Heart left ventricle (tissue), 16 donors: ENCODE measurements at places on chromosomes 3 and 15. TPM values are rescaled to one million over a fixed set of nuclear protein-coding genes. Genes with fewer than 3 reads are reported as not detected.

DNA sequence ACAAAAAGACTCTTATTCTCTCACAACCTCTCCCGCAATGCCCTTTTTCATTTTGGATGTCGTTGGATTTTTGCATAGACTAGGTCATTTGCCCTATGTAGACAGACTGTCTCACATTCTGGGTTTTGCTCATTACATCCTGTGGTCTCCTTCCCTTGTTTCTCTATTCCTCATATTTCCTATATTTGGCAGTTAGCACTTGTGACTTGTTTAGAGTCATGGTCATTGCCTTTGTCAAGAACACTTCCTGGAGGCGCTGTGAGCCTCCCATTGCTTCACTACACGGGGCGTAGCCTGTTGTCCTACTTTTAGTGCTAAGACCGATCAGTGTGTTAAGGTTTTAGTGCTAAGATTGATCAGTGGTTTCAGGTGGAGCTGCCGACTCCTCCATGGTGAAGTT lies 16.1 kb upstream of the TATDN2 start:
- no peak overlapping the region for H3K4me3 ChIP-seq
- no peak overlapping the region for H3K27ac ChIP-seq
- no peaks in the 10 kb centered on the region for H3K4me1 ChIP-seq
- peaks cover 17% of the 10 kb centered on the region for H3K36me3 ChIP-seq

- no peaks in the 10 kb centered on the region for H3K36me3 ChIP-seq
- no peak for DNase-seq
- no peak overlapping the region for H3K4me3 ChIP-seq
- H3K27me3 ChIP-seq = no peaks in the 10 kb centered on the region
- no peak overlapping the region for H3K27ac ChIP-seq
These were observed 156.1 kb upstream of the PRICKLE2 start for GRCh38 chr3:64381367-64381766.

The DLEC1 gene
- total RNA-seq = 1.3 TPM

GRCh38 chr3:81723732-81724313 lies 37.6 kb downstream of the GBE1 start:
- no peak overlapping the region for H3K4me3 ChIP-seq
- peak overlapping the region; percentile 65 for H3K27ac ChIP-seq
- H3K36me3 ChIP-seq = no peaks in the 10 kb centered on the region
- peaks cover 57% of the 10 kb centered on the region for H3K4me1 ChIP-seq

The RAB6B gene
- 57.2 TPM for total RNA-seq

The RTP1 gene
- not detected for total RNA-seq

- H3K36me3 ChIP-seq = no peaks in the 10 kb centered on the region
These were observed 123.5 kb downstream of the UNC13C start for GRCh38 chr15:54101664-54102270.

- no peaks in the 10 kb centered on the region for H3K36me3 ChIP-seq
- H3K4me3 ChIP-seq = no peak overlapping the region
- H3K4me1 ChIP-seq = no peaks in the 10 kb centered on the region
- H3K27ac ChIP-seq = no peak overlapping the region
- H3K27me3 ChIP-seq = peaks cover 60% of the 10 kb centered on the region
- DNase-seq = no peak
These were observed 73.4 kb upstream of the ANKRD34C start for GRCh38 chr15:79209116-79209515.

DNA sequence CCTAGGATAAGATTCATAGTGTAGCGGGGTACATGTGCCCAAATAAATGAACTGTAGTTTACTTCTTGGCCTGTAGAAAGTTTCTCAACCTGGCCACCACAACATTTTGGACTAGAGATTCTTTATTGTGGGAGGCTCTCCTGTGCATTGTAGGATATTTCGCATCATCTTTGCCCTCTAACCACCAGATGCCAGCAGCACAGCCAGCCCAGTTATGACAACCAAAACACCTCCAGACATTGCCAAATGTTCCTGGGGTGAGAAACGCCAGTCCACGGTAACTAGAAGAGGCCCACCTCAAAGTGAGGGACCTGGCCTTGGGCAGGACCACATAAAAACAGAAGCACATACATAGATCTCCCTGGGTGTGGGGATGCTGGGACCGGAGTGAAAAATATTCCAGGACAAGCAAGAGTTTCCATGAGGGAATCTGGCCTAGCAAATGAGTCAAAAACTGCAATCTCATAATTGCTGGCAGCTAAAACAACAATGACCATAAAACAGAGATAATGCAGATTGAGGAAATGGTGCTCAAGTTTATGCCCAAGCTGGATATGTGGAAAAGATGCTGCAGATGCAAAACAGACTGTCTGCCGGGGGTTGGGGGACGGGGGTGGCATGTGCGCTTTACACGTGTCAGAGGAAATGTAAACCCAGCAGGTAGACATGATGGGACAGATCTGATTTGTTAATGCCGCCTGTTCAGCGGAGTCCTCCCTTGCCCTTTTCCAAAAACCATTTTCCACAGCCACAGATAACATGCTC lies 39.7 kb downstream of the ARHGEF3 start:
- H3K27me3 ChIP-seq = no peaks in the 10 kb centered on the region
- H3K27ac ChIP-seq = peak overlapping the region; percentile 37
- H3K4me1 ChIP-seq = peaks cover 24% of the 10 kb centered on the region
- H3K4me3 ChIP-seq = no peak overlapping the region

DNA sequence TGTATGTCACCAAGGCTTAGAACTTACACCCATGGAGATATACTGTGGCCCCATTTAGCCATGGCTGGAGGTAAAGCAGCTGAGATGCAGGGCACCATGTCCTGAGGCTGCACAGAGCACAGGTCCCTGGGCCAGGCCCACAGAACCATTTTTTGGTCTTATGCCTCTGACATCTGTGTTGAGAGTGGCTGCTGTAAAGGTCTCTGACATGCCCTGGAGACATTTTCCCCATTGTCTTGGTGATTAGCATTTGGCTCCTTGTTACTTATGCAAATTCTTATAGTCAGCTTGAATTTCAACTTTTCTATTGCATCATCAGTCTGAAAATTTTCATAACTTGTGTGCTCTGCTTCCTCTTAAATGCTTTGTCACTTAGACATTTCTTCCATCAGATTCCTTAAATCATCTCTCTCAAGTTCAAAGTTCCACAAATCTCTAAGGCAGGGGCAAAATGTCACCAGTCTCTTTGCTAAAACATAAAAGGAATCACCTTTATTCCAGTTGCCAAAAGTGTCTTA lies 701.3 kb downstream of the EPHA3 start:
- H3K4me3 ChIP-seq = no peak overlapping the region
- DNase-seq = no peak
- no peaks in the 10 kb centered on the region for H3K36me3 ChIP-seq
- H3K27me3 ChIP-seq = no peaks in the 10 kb centered on the region
- H3K4me1 ChIP-seq = no peaks in the 10 kb centered on the region

DNA sequence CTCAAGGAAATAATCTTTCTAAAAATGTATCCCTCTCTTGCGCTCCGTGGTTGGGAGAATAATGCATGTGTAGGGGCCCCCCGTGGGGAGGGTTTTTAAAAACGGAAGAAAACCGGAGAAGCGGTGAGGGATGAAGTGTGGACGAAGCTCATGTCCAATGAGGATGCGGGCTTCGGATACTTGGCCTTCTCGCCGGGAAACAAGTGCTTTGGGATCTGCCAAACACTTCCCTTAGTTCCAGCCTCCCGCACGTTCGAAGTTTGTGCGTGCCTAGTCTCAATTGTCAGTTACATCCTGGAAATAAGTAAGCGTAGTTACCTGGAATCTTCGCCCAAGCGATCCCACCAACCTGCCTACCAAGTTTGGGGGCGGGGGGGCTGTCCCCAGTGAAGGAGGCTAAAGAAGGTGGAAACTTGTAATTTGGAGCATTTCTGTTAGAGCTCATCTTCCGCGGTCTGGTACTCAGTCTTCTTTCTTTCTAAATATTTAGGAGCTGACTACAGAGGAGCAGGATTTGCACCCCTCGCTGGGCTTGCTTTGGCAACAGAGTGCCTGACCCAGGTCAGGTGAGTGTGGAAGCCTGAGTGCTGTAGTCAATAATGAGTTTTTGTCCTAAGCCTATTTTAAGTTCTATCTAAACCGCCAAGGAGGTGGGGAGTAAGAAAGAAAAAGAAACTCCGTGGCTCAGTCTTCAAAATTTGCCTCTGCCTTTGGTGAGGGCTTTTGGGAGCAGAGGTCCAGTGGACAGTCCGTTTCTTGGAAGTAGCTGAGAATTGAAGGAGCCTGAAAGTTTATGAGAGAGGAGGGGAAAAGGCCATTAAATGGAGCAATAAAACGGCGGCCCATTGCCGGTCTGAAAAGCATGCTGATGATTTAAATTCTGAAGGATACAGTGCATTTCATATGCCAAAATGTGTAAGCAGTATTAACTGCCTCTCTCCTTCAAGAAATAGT lies 1.1 kb downstream of the ITPR1 start:
- no peaks in the 10 kb centered on the region for H3K27me3 ChIP-seq
- peaks cover 8% of the 10 kb centered on the region for H3K36me3 ChIP-seq
- peaks cover 10% of the 10 kb centered on the region for H3K4me1 ChIP-seq
- peak overlapping the region; percentile 82 for H3K4me3 ChIP-seq

DNA sequence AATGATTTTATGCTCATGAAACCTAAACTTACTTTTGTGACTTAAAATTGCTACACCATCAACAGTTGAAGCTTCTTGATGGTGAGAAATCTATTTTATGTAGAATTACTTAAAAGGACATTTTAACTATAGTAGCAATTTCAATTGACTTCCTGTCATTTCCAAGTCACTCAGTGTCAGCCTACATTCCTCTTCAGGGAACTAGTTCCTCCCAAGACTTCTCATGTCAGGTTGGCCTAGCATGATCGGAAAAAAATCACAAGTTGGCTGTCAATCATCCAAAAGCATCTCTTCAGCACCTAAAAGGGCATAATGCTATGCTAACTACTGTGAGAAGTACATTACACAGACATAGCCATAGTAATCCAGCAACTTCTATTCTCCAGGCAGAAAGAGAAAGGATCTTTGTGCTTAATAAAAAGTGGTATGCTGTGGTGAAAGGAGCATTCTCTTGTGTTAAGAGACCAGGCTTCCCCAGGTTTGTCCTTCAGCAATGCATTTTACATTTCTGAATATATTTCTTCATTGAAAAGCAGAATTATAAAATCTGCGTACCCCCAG lies 893.7 kb downstream of the AGBL1 start:
- DNase-seq = no peak
- H3K27ac ChIP-seq = no peak overlapping the region
- no peak overlapping the region for H3K4me3 ChIP-seq

- DNase-seq = no peak
- peaks cover 3% of the 10 kb centered on the region for H3K4me1 ChIP-seq
- H3K27ac ChIP-seq = no peak overlapping the region
- peaks cover 96% of the 10 kb centered on the region for H3K36me3 ChIP-seq
- no peak overlapping the region for H3K4me3 ChIP-seq
- H3K27me3 ChIP-seq = no peaks in the 10 kb centered on the region
These were observed 41.9 kb upstream of the CCNB2 start for GRCh38 chr15:59063042-59063441.

- no peaks in the 10 kb centered on the region for H3K36me3 ChIP-seq
- H3K4me3 ChIP-seq = no peak overlapping the region
- no peak overlapping the region for H3K27ac ChIP-seq
- DNase-seq = no peak
These were observed 457.1 kb downstream of the MFSD1 start for GRCh38 chr3:159258934-159259333.

DNA sequence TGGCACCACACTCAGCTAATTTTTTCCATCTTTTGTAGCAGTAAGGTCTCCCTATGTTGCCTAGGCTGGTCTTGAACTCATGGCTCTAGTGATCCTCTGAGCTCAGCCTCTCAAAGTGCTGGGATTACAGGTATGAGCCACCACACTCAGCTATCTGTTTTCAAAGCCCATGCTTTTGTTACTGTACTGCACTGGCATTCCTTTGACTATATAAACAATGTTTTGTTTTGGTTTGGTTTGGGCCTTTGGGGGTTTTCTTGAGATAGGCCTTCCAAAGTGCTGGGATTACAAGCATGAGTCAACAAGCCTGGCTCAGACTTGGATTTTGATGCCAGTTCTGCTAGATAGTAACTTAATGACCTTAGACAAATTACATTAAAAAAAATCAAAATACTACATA lies 89.7 kb upstream of the GK5 start:
- H3K27ac ChIP-seq = no peak overlapping the region
- DNase-seq = no peak
- no peaks in the 10 kb centered on the region for H3K4me1 ChIP-seq
- H3K27me3 ChIP-seq = no peaks in the 10 kb centered on the region
- peaks cover 78% of the 10 kb centered on the region for H3K36me3 ChIP-seq

- H3K4me3 ChIP-seq = no peak overlapping the region
- H3K27me3 ChIP-seq = no peaks in the 10 kb centered on the region
- no peaks in the 10 kb centered on the region for H3K4me1 ChIP-seq
- H3K36me3 ChIP-seq = no peaks in the 10 kb centered on the region
- no peak for DNase-seq
These were observed 52.9 kb downstream of the HERC2 start for GRCh38 chr15:28269097-28269496.

- no peaks in the 10 kb centered on the region for H3K27me3 ChIP-seq
- DNase-seq = peak; percentile 93
- H3K27ac ChIP-seq = peak within 1 kb of the TSS; percentile 96
- peaks cover 8% of the 10 kb centered on the region for H3K4me1 ChIP-seq
- peaks cover 8% of the 10 kb centered on the region for H3K36me3 ChIP-seq
- peak within 1 kb of the TSS; percentile 81 for H3K4me3 ChIP-seq
These were observed at the start of gene NR1D2 for GRCh38 chr3:23944861-23945662. TSS of gene NR1D2 (plus strand) at chr3:23945286. CDS start at chr3:23945579, 293 bp downstream.

DNA sequence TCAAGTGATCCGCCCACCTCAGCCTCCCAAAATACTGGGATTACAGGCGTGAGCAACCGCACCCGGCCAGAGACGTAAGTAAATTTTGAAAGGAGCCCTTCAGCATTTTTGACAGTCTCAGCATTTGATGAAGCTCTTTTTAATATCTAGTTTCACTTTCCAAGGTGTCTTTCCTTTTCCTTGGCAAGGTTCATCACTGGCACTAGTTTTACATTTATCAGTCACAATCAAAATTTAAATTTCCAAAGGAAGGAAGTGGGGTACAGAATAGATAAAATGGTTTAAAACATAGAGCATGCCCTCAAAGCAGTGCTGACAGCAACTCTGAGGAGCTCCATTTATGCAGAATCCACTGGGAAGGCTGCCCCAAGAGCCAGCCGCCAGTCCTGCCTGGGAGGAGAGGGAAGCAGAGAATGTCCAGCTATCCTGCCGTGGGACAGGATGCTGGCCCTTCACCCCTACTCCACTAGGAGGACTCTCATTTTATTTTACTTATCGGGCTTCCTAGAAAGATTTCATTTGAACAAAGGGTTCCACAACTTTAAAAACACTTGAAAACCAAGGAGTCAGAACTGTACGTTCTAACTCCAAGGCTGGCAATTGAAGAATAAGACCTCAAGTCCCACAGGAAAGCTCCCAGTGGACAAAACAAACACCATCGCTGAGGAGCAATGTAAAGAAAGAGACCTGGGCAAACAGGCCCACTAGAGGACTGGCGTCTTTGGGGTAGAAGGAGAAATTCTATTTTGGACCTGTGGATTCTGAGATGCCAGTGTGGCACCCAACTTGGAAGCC lies 9.9 kb downstream of the SFMBT1 start:
- no peak for DNase-seq
- H3K4me1 ChIP-seq = no peaks in the 10 kb centered on the region
- no peaks in the 10 kb centered on the region for H3K27me3 ChIP-seq
- no peaks in the 10 kb centered on the region for H3K36me3 ChIP-seq
- no peak overlapping the region for H3K27ac ChIP-seq

The BFSP2 gene
- not detected for total RNA-seq

- H3K36me3 ChIP-seq = no peaks in the 10 kb centered on the region
- H3K4me1 ChIP-seq = no peaks in the 10 kb centered on the region
- DNase-seq = no peak
- H3K27ac ChIP-seq = no peak overlapping the region
- no peak overlapping the region for H3K4me3 ChIP-seq
These were observed 148.4 kb upstream of the ATP11B start for GRCh38 chr3:182644790-182645433.
